ENCODE measurements at places on chromosomes 6 and 20. TPM values are rescaled to one million over a fixed set of nuclear protein-coding genes. Genes with fewer than 3 reads are reported as not detected.

GRCh38 chr6:138560130-138560860 lies 61.0 kb upstream of the NHSL1 start:
- no peak for DNase-seq

- peak; percentile 62 for DNase-seq
These were observed 30.1 kb downstream of the RIMS4 start for GRCh38 chr20:44780226-44780625.

- no peak for DNase-seq
These were observed 87.7 kb downstream of the TRMT6 start for GRCh38 chr20:5862703-5863039.

DNA sequence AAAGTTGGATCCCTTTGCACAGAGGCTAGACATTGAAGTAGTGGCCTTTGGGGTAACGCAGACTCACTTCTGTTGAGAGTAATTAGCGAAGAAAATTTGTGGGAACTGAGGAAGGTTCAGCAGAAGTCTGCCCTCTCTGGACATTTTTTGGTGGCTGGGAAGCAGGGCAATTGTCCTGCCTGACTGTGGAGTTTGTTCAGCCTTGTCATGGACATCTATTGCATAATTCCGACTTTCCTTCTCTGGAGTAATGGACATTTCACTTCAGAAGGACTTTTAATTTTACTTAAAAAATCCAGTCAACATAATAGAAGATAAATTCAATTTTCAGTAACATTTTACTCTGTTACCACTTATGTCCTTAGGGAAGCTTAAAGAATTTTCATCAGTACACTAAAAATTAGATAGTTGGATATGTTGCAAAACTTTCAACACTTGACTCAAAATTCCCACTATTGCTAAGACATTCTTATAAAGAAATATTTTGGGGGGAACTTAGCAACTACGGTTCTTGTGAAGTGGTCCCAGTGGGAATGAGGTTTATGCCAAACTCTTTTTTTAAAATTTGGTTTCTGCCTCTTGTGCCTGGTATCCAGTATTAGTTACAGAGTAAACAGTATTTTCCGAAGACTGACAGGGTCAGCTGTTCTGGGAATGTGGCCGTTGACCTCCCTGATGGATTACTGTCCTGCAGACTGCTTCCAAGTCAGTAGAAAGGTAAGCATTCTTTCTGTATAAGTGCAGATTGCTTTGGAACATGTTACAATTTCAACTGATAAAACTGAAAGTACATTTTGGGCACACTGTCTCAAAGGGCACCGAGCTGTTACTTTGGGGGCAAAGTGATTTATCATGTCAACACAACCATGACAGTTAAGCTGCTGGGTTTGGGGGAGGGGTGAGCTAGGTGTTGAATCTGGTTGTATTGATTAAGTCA lies 100.6 kb upstream of the MLIP start:
- no peak for DNase-seq

Gene PERP
- total RNA-seq, result 11.0 TPM

Gene LRRN4
- total RNA-seq, result under 0.01 TPM

Gene HCK
- not detected for total RNA-seq

Gene SLC22A23
- 2.2 TPM for total RNA-seq
